ENCODE measurements at places on chromosomes 5 and 9. TPM values are rescaled to one million over a fixed set of nuclear protein-coding genes. Genes with fewer than 3 reads are reported as not detected.

DNA sequence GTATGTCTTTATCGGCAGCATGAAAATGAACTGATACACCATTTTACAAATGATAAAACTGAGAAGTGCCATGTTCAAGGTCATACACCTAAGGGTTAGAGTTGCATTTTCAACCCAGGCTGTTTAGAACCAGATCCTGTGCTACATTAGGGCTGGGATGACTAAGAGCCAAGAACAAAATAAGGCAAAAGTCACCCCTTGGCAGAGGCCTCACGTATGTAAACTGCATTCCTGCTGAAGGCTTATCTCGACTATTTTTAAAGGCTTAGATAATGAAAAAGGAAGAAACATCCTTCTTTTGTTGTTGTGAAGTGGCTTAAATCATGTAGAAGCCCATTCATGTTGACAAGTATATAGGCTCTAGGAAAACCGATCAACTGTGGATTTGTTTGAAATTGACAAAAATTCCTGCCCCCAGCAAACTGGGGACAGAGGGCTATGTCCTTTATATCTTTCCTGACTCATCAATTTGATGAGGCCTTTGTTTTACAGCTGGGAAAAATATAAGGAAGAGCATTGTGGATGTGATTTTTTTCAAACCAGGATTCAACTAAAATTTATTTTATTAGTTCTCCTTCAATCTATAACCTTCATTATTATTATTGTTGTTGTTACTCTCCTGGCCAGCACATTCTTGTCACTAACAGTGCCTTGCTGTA, 196.5 kb downstream of the SNX18 start:
- no peak overlapping the region for H3K4me3 ChIP-seq
- DNase-seq, result no peak
- no peak overlapping the region for H3K27ac ChIP-seq

GRCh38 chr5:142527234-142527633, 158.7 kb downstream of the FGF1 start:
- no peaks in the 10 kb centered on the region for H3K36me3 ChIP-seq
- H3K27ac ChIP-seq, result no peak overlapping the region
- peaks cover 2% of the 10 kb centered on the region for H3K27me3 ChIP-seq
- H3K4me1 ChIP-seq, result peaks cover 6% of the 10 kb centered on the region
- no peak for DNase-seq

CCNG1 gene
- total RNA-seq, result 120 TPM

FOXD4L5 gene
- total RNA-seq, result not detected

Data from activated CD4-positive, alpha-beta T cell treated with anti-CD3 and anti-CD28 coated beads for 36 hours (primary cell).